ENCODE measurements at places on chromosomes 2 and 18.
A peak's percentile ranks its signal among the peaks of the same experiment; 100 is the strongest.

- DNase-seq, result peak; percentile 30
Observed at GRCh38 chr18:79375441-79376154, 20.1 kb upstream of the NFATC1 start.

GRCh38 chr2:86253424-86253823, 54.2 kb downstream of the MRPL35 start:
- DNase-seq, result no peak

DNA sequence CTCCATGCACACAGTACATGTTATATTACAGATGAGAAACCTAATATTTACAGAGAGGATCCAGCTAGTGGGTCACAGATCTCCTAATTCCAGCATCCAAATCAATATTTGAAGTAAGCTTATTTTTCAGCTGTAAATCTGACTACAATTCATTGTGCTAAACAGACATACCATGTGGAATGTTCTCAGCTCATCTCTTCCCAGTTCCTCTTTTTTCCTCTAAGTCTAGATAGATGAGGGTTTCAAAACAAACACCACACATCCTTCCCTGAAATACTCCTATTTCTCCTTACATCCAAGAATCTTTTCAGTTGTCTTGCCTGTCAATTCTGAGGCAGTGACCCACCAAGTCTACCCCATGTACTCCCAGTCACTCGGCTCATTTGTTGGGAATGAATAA, 200.7 kb upstream of the PIK3C3 start:
- DNase-seq, result no peak

GRCh38 chr2:234587341-234588053, 90.6 kb upstream of the ARL4C start:
- DNase-seq, result no peak

DNA sequence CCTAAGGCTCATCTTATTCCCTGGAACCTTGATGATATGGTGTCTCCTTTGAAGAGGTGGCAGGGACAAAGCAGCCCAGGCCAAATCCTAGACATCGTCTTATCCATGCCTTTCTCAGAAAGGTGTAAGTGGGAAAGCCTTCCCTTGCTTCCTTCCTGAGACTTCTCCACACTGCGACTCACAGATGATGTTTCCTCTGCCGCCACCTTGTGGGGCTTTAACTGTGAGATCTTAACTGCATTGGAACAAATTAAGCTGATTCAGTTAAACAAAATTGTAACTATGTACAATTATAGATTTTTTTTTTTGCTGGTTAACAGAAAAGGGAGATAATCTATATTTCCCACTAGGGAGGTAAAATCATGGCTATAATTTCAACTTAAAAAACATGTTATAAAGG, 10.0 kb upstream of the GCA start:
- DNase-seq, result no peak

DNA sequence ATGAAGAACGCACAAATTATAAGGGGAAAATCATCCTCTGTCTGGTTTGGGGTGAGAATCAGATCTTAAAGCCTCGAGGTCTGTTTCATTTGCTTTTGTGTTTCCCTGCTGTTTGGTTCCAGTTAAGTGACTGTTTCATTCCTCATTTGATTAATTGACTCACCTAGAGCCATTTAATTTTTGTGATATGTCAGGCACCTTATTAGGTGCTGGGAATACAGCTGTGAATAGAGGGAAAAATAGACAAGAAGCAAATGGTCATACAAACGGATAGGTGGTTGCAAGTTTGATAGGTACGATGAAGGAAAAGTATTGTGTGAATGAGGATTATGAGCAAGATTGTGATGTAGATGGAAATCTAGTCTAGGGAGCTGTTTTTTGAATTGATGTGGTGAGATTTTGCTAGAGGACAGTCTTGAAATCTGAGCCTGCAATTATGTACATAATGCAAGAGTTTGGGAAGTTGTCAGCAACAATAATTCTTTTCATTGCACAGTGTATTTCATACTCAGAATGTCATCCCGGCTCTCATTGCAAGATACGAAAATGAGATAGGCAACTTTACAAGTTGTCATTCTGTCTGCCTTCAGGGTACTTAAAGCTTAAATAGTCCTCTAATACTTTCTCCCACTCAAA, 2.2 kb downstream of the ACSL3 start:
- DNase-seq, result no peak

DNA sequence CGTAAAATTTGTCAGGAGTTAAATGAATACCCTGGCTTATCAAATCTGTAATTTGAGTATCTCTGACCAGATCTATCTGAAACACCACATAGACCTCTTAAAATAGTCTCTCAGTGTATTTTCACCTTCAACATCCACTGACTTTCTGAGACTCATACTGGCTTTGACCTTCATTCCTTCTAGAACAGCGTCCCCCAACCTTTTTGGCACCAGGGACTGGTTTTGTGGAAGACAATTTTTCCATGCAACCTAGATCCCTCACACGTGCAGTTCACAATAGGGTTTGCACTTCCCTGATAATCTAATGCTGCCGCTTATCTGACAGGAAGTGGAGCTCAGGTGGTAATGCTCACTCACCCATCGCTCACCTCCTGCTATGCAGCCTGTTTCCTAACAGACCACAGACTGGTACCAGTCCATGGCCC, 3.2 kb downstream of the NBAS start:
- no peak for DNase-seq

GRCh38 chr2:122100756-122101155, 345.3 kb downstream of the TSN start:
- DNase-seq, result no peak

- DNase-seq, result no peak
Observed at GRCh38 chr2:15147591-15147990, 413.5 kb downstream of the NBAS start.

- no peak for DNase-seq
Observed at GRCh38 chr2:18584608-18584954, 4.8 kb downstream of the NT5C1B start.

DNA sequence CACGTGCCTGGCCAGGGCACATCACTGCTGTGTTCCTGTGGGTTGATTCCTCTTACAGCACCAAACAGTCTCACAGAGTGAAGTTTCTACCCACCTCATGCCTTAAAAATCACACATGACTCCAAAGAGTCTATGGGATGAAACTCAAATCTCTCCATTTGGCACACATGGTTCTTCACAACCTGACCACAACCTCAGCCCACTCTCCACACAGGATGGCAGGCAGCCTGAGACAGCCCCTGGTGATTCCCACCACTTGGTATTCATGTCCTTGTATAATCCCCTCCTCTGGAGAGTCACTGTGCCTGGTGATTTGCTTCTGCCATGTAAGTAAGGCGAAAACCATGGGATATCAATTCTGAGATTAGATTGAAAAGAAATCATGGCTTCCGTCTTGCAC, 46.2 kb downstream of the LBH start:
- peak; percentile 40 for DNase-seq

DNA sequence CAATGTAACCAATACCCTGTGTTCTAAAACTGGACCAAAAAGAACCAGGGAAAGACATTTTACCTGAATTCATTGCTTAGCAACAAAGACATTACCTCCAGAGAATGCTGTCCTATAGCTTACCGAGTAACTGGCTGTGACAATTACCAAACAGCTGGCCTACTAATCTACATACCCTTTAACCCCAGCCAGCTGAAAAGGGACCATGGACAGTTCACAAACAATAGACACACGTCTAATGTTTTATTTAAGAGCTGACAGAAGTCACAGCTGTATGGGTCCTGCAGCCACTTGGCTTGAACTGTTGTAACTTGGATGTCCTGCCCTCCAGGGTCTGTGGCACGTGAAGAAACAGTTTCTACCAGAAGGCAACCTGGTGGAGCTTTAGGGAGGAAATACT, 130.1 kb upstream of the EFEMP1 start:
- no peak for DNase-seq

GRCh38 chr2:20590704-20591515, 60.0 kb downstream of the HS1BP3 start:
- no peak for DNase-seq

- DNase-seq, result no peak
Observed at GRCh38 chr18:23798824-23799223, 109.6 kb downstream of the LAMA3 start.

- no peak for DNase-seq
Observed at GRCh38 chr2:149152469-149152953, 114.0 kb downstream of the LYPD6B start.

DNA sequence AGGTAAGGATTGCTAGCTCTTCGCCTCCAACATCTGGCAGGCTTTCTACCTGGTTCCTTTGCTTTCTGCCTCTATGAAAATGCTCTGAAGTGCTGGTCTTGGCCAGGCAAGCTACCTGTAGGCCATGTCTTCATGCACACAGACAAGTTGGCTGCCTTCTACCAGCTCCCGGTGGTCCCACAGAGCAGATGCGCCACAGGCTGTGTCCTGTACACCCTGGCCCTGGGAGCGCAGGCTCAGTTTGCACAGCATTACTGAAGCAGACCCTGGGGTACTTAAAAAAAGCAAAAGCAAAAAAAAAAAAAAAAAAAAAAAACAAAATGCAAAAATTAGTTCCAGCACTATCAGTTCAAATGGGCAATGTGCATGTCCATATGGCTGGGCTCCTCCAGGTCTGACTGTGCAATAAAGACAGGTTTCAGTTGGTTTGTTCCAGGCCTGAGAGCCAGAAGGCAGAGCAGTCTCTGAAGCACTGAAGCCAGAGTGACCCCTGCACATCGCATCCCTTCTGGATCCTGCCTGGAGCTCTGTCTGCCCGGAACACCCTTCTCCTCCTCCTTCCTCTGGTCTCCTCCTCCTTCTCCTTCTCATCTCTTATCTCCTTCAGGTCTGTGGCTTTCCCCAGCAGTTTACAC, 288.0 kb upstream of the REV1 start:
- DNase-seq, result no peak

- DNase-seq, result peak; percentile 19
Observed at GRCh38 chr2:201363857-201364560, 6.9 kb upstream of the FLACC1 start.

- no peak for DNase-seq
Observed at GRCh38 chr18:77658751-77659448, 409.3 kb downstream of the GALR1 start.

- DNase-seq, result no peak
Observed at GRCh38 chr2:144012304-144012703, 507.6 kb downstream of the ZEB2 start.

- no peak for DNase-seq
Observed at GRCh38 chr2:50833036-50833435, 198.9 kb downstream of the NRXN1 start.

DNA sequence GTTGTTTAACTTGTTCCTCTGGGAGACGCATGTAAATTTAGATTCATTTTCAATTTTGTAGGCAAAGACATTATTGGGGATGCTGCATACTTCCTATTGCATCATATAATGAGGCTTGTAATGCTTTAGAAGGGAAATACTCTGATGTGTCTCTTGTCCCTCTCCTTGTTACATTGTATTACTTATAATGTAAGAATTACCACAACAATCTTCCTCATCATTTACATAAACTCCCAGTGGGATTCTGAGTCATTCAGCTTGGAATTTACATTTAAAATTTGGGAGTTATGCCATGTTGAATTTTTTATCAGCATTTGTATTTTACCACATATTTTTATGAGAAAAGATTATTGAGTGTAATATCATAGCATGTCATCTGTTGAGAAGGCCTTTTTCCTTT, 963.4 kb upstream of the NRXN1 start:
- no peak for DNase-seq

DNA sequence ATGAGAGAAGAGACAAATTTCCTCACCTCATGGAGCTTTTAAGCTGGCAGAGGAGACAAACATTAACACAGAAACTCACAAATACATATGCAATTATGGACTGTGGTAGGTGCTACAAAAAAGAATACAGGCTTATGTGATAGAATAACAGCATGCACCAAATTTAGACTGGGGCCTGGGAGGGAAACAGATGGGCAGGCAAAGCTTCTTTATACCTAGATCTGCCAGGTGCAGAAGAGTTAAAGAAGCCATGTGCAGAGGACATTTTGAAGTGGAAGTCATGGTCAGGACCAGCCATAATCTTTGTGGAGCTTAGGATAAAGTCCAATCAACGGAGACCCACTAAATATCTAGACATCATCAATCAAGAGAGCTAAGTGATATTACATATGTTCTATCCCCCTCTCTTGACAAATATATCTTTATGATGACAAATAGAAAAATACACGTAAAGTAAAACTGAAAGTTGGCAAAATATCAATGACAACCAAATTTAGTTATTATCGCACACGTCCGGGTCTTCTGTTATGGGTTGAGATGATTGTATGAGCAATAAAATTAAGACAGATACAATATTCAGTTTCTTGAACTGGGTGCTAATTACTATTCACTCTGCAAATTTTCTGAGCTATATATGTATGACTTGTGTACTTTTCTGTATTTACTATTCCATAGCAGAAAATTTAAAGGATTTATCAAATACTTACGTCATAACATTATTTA, 44.1 kb downstream of the CD28 start:
- no peak for DNase-seq

DNA sequence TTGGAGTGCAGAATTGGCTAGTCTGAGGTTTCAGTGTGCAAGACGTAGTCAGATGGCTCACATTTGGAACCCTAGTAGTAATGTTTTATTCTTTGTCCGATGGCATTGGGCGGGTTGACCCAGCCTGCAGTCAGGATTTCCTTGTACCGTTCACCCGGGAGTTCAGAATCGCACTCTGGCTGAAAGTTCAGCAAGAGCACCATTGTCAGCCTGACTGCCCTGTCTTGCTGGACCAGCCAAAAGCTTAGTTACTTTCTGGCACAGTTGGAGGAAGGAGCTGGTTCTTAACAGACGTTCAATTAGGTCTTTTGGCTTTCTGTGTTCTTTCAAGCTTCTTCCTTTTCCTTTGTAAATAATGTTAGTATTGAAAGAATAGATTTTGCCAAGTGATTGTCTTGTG, 18.6 kb downstream of the RMC1 start:
- no peak for DNase-seq

- no peak for DNase-seq
Observed at GRCh38 chr18:3236470-3236869, 11.1 kb upstream of the MYL12A start.

DNA sequence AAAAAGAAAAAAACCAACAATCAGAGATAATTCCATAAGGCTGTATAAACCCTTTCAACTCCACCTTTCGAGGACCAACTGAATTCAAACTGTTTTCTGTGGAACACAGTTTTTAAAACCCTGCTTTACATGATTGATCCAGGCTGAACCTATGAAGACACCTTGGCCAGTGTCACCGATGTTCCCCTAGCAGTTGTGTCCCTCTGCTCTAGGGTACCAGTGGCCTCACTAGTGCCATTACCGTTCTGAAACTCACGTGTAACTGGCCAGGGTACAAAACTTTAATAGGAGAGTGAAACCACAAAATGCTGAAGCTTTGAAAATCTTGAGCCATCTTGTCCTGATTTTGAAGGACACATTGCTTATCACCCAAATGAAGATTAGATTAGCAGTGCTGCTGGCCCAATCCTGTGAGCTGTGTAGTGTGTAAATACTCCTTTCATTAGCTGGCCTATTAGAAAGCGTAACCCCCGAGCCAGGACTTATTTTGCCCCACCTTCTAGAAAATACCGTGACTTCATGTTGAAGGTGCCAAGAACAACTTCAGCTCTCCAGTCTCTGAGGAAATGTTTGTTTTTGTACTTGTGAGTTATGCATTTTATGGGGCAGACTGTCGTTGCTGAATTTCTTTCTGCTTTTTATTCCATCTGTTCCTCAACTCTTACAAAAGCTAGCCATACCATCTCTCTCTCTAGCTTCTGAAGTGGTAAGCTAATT, 147.8 kb upstream of the MAP3K20 start:
- no peak for DNase-seq

Measured in activated naive CD4-positive, alpha-beta T cell treated with anti-CD3 and anti-CD28 coated beads, Interleukin-2, amount 50 U/mL, for 72 hours (primary cell).